Bone marrow (tissue), 2 donors: ENCODE measurements at places on chromosomes 16 and 17.

DNA sequence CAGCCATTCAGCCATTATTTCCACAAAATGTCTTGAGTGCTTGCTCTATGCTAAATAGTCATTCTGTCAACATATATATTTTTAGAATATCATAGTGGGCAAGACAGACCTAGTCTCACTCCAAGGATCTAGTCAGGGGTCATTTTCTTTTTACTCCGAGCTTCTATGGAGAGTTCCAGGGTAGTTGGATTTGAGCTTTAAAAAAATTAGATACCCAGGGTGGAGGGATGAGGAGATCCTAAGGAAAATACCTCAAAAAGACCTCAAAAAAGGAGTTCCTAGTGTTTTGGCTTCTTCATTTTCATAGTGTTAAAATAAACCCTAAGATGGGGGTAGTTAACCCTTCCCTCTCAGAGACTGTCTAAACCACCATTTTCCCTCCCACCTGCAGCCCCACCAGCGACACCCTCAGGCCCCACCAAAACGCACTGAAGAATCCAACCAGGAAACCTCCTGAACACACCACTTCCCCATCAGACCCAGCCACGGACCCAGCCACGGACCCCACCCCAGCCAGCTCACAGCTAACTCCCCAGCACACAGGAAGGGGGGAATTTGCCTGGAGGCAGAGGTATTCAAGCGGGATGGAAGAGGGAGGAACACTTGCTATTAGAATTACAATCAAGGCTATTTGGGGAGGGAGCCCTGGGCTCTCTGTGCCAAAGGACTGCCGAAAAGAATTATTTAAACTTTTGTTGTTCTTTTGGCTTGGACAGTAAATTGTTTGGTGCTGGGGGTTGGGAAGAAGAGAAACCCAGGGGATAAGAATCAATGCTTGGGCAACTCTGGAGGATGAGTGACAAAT is 2.2 kb downstream of the ETV4 start:
- DNase-seq: no peak

GRCh38 chr16:85661740-85662481 is 26.8 kb downstream of the GINS2 start:
- no peak for DNase-seq

- no peak for DNase-seq
Observed at GRCh38 chr16:87570938-87571867, 31.1 kb upstream of the JPH3 start.

DNA sequence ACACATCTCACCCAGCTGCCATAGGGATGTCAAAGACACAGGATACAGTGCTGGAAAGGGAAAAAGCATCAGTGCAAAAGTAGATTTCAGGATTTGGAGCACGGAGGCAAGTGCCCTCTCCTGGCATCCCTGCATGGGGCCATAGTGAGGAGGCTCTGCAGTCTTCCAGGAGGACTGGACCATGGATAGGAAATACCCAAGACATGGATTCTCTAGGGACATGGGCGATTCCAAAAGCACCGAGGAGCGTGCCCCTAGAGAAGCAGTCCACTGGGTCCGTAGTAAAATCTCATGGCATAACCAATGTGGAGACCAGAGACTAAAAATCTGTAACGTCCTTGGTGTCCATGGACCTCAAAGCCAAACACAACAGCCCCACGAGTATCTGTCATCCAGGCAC is 818.2 kb downstream of the KCNJ18 start:
- DNase-seq: no peak

DNA sequence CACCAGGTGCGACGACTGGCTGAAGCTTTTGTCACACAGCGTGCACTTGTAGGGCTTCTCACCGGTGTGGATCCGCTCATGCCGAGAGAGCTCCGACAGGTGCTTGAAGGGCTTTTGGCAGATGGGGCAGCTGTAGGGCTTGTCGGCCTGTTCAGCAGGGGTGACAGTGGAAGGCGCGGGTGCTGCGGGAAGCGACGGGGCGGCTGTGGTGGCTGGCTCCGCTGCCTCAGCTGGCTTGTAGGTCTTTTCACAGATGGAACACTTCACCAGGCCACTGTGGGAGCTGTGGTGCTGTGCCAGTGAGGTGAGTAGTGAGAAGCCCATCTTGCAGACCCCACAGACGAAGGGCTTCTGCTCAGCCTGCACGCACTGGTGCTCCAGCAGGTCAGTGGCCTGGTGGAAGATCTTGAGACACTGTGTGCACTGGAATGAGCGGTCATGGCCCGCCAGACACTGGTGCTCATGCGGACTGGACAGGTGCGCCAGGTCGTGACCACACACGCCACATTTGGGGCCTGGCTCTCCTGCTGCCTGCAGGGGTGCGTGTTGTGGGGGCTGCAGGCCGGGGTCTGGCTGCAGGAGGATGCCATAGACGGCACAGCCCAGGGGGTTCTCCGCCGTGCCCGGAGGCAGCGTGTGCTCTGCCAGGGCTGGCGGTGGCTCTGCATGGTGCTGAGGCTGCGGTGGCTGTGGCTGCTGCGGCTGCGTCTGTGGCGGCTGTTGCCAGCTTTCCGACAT is 2.8 kb downstream of the ZNF319 start:
- DNase-seq: no peak

GRCh38 chr16:30533748-30534367 is 800 bp downstream of the ZNF747 start:
- DNase-seq: no peak

DNA sequence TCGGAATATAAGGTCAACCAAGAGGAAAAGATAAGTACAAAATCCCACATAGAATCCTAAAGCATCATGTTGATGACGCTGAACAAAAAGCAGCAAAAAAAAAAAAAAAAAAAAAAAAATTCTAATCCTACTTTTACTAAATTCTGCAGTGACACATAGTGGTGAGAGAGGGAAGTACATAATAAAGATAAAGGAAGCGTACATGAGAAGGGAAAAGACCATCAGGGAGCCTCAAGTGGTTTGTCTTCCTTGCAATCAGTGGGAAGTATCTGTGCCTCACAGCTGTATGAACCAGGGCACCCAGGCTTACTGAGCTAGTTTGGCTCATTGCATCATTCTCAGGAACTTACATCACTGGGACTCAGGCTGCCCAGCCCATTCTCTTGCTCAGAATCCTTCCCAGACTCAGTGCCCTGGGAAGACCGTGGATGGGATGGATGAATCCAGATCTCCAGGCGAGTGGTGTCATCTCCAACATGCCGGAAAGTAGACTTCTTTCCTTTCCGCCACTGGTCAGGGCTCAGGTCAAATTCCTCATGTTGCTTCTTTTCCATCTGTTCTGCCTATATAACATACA is 21.2 kb downstream of the SMG6 start:
- no peak for DNase-seq

- DNase-seq: peak; percentile 12
Observed at GRCh38 chr16:27156579-27156978, 46.7 kb upstream of the KDM8 start.
